ENCODE measurements at places on chromosomes 2 and 18.
A peak's percentile ranks its signal among the peaks of the same experiment; 100 is the strongest.

- H3K36me3 ChIP-seq: no peaks in the 10 kb centered on the region
- no peak overlapping the region for H3K4me3 ChIP-seq
- H3K27me3 ChIP-seq: no peaks in the 10 kb centered on the region
- H3K4me1 ChIP-seq: no peaks in the 10 kb centered on the region
These were observed 164.8 kb downstream of the RIT2 start for GRCh38 chr18:42950732-42951131.

GRCh38 chr2:136901732-136902131 lies 136.4 kb downstream of the THSD7B start:
- no peaks in the 10 kb centered on the region for H3K27me3 ChIP-seq
- DNase-seq: no peak
- H3K36me3 ChIP-seq: no peaks in the 10 kb centered on the region
- no peaks in the 10 kb centered on the region for H3K4me1 ChIP-seq
- H3K27ac ChIP-seq: no peak overlapping the region

DNA sequence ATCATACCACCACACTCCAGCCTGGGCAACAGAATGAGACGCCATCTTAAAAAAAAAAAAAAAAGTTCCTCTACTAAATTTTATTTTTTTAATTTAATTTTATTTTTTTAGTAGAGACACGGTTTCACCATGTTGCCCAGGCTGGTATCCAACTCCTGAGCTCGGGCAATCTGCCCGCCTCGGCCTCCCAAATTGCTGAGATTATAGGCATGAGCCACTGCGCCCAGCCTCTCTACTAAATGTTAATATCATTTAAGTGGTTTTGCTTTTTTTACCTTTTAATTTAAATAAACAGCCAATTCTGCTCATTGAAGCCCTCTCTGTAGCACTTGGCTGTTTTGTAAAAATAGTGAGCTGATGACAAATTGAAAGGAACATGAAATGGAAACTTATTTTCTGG lies 9.2 kb downstream of the RAB17 start:
- H3K4me3 ChIP-seq: no peak overlapping the region
- H3K4me1 ChIP-seq: no peaks in the 10 kb centered on the region

- no peaks in the 10 kb centered on the region for H3K36me3 ChIP-seq
- peaks cover 14% of the 10 kb centered on the region for H3K27me3 ChIP-seq
These were observed 9.8 kb downstream of the KIF1A start for GRCh38 chr2:240810199-240810598.

GRCh38 chr18:45437366-45437765 lies 177.9 kb upstream of the SLC14A2 start:
- no peak overlapping the region for H3K4me3 ChIP-seq
- H3K27ac ChIP-seq: no peak overlapping the region
- no peak for DNase-seq

- no peak overlapping the region for H3K4me3 ChIP-seq
- H3K36me3 ChIP-seq: no peaks in the 10 kb centered on the region
- H3K4me1 ChIP-seq: peaks cover 22% of the 10 kb centered on the region
- peak overlapping the region; percentile 40 for H3K27ac ChIP-seq
- DNase-seq: peak; percentile 75
These were observed 95.7 kb upstream of the STPG4 start for GRCh38 chr2:47250586-47251403.

DNA sequence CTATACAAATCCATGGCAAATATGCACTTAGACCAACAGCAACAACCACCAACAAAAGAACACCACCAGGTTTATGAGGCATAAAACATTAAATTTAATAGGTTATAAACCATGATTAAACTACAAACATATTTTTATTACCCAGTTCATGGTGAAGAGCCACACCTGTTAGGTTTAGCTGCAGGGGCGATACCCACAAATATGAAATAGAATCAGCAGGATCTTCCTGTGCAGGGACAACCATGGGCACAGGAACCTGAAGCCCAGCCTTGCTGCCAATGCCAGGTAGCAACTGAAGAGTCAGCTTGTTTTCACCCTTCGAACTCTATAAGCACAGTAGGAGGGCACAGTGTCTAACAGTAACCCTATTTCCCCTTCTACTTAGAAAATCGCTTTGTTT lies 675.0 kb downstream of the SATB2 start:
- no peaks in the 10 kb centered on the region for H3K27me3 ChIP-seq
- no peaks in the 10 kb centered on the region for H3K4me1 ChIP-seq
- no peak overlapping the region for H3K27ac ChIP-seq
- no peak overlapping the region for H3K4me3 ChIP-seq

DNA sequence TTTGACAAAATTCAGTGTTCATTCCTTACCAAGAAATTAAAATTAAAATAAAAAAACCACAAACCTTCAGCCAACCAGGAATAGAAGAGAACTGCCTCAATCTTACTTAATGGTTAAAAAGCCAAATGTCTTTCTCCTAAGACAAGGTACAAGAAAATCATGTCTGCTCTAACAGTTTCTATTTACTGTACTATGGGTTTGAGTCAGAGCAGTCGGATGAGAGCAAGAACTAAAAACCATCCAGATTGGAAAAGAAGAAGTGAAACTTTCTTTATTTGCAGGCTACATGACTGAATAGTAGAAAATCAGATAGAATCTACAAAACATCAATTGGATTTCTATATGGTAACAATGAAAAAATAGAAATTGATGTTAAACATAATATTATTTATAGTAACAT lies 555.5 kb upstream of the TNP1 start:
- DNase-seq: no peak
- H3K27me3 ChIP-seq: no peaks in the 10 kb centered on the region
- no peaks in the 10 kb centered on the region for H3K36me3 ChIP-seq
- H3K27ac ChIP-seq: no peak overlapping the region
- H3K4me3 ChIP-seq: no peak overlapping the region
- H3K4me1 ChIP-seq: no peaks in the 10 kb centered on the region

DNA sequence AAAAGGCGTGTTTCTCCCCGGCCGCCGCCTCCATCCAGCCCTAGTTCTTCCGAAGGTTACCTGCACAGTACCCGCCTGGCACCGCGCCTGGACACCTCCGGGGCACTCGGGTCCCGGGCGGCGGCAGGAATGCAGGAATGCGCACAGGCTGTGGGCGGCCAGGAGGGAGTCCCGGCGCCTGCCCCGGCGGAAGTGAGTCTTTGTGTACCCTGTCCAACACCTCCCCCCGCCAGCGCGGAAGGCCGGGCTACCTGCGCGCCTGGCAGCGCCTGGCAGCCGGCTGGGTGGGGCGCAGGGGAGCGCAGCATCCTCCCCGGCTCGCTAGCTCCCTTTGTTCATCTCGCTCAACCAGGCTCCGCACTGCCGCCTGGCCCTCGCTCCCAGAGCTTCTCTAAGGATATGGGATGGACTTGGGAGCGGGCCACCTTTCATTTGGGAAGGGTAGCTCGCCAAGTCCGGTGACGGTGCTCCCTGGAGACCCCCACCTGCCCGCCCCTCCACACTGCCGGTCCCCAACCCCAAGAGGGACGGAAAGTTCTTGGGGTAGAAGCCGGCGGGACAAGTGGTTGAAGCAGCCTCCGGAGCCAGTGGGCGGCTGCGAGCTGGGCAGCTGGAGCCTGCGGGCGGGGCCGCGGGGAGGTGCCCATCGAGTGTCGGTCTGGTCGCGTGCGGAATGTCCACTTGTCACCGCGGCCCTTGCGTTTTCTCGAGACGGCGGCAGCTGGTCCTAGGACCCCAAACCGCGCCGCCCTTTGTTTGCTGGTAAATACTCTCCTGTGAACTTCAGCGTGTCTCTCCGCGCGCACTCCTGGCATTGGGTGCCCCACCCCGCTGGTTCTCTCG lies 1.2 kb upstream of the ST6GAL2 start:
- DNase-seq: peak; percentile 67
- no peaks in the 10 kb centered on the region for H3K4me1 ChIP-seq
- no peak overlapping the region for H3K27ac ChIP-seq
- H3K36me3 ChIP-seq: no peaks in the 10 kb centered on the region
- peaks cover 48% of the 10 kb centered on the region for H3K27me3 ChIP-seq
- H3K4me3 ChIP-seq: peak overlapping the region; percentile 28

DNA sequence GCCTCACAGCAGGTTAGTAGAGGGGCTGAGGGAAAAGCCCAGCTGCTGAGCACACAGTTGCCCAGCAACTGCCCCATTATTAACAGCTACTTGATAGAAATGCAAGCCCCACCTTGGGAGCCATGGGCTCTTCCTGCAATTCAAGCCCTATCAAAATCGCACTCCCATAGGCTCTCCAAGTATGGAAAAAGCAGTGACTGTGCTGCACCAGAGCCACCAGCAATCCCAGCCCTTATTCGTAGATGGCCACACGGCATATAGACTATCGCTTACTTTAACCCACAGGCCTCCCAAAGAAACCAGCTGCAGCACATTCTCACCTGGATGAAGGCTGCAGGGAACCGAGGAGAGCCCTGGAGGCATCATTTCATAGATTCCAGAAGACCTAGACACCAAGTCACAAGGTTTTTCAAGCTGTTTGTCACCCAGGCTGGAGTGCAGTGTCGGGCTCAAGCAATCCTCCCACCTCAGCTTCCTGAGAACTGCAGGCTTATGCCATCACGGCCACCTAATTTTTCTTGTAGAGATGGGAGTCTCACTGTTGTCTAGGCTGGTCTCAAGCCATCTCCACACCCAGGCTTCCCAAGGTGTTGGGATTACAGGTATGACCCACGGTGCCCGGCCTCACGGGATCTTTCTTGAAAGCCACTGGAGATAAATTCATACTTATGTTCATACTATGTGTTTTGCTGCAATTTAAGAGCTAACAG lies 11.3 kb downstream of the NCL start:
- H3K27ac ChIP-seq: no peak overlapping the region
- H3K27me3 ChIP-seq: no peaks in the 10 kb centered on the region
- no peak for DNase-seq
- H3K4me1 ChIP-seq: no peaks in the 10 kb centered on the region
- no peak overlapping the region for H3K4me3 ChIP-seq

DNA sequence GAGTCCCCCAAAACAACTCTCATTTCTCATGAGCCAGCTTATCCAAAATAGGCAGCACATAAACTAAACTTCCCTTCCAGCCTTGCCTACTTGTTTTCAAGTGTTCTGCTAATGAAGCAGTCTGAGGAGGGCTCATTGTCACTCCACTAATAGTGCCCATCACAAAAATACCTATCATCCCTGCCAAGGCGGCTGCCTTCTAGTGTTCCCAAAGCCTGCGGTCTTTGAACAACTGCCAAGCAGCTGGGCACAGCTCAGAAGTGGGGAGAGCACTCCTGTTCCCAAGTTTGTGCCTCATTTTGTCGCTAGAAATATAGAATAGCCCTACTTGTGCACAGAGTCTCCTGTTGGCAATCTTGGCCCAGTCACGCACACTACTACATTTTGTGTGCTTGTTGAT lies 50.3 kb downstream of the DTNA start:
- no peaks in the 10 kb centered on the region for H3K36me3 ChIP-seq
- no peak overlapping the region for H3K27ac ChIP-seq
- no peaks in the 10 kb centered on the region for H3K4me1 ChIP-seq
- no peak overlapping the region for H3K4me3 ChIP-seq

GRCh38 chr2:105445976-105446375 lies 47.1 kb upstream of the FHL2 start:
- no peaks in the 10 kb centered on the region for H3K36me3 ChIP-seq
- peaks cover 23% of the 10 kb centered on the region for H3K4me1 ChIP-seq
- no peak overlapping the region for H3K27ac ChIP-seq
- no peaks in the 10 kb centered on the region for H3K27me3 ChIP-seq
- no peak overlapping the region for H3K4me3 ChIP-seq

- H3K27ac ChIP-seq: no peak overlapping the region
- no peak for DNase-seq
- no peaks in the 10 kb centered on the region for H3K4me1 ChIP-seq
- H3K36me3 ChIP-seq: no peaks in the 10 kb centered on the region
- no peak overlapping the region for H3K4me3 ChIP-seq
These were observed 246.7 kb downstream of the SMAD2 start for GRCh38 chr18:47683774-47684173.

GRCh38 chr2:201696151-201696659 lies 2.2 kb downstream of the MPP4 start:
- no peak overlapping the region for H3K4me3 ChIP-seq
- H3K27ac ChIP-seq: peak overlapping the region; percentile 78
- peaks cover 35% of the 10 kb centered on the region for H3K4me1 ChIP-seq
- 0 out of 2 replicates have a peak, but pooled peaks cover 3% of the 10 kb centered on the region for H3K36me3 ChIP-seq

- no peaks in the 10 kb centered on the region for H3K36me3 ChIP-seq
- no peak for DNase-seq
- H3K4me1 ChIP-seq: no peaks in the 10 kb centered on the region
- no peak overlapping the region for H3K27ac ChIP-seq
- no peak overlapping the region for H3K4me3 ChIP-seq
- no peaks in the 10 kb centered on the region for H3K27me3 ChIP-seq
These were observed 70.2 kb downstream of the AGAP1 start for GRCh38 chr2:235564066-235564465.

DNA sequence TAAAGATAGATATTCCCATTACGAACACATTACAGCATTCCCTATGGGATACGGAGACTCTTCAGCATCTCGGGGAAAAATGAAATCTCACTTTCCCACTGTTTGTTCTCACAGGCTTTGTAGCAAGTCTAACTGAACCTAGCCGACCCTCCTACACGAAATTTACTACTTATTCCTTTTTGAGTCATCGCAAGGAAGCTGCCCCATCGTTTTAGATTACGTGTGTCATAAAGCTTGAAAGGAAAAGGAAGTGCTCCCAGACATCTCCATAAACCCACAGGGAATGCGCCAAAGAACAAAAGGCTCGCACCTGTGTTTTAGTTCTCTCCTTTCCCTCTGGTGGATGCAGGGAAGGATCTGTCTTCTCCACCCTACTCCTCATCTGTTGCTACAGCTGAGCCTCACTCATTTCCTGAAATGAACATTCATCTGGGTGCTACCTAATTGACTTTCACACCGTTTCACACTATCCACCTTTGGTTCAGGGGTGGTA lies 76.2 kb upstream of the STK39 start:
- peaks cover 9% of the 10 kb centered on the region for H3K4me1 ChIP-seq
- H3K27me3 ChIP-seq: no peaks in the 10 kb centered on the region
- no peak overlapping the region for H3K27ac ChIP-seq

GRCh38 chr2:63680455-63680854 lies 91.7 kb downstream of the MDH1 start:
- no peak overlapping the region for H3K4me3 ChIP-seq
- peaks cover 7% of the 10 kb centered on the region for H3K4me1 ChIP-seq
- H3K36me3 ChIP-seq: no peaks in the 10 kb centered on the region

- no peaks in the 10 kb centered on the region for H3K4me1 ChIP-seq
- H3K27ac ChIP-seq: no peak overlapping the region
- H3K27me3 ChIP-seq: no peaks in the 10 kb centered on the region
These were observed 154.8 kb downstream of the RNF152 start for GRCh38 chr18:61738042-61738441.

Measured in RWPE2 (cell line).